Stimulated activated CD4-positive, alpha-beta T cell treated with anti-CD3 and anti-CD28 coated beads, Interleukin-12 subunit alpha, Interleukin-12 subunit beta, amount 100 ng/mL, for 24 hours (primary cell): ENCODE measurements at places on chromosomes 12 and 14.
A peak's percentile ranks its signal among the peaks of the same experiment; 100 is the strongest.

DNA sequence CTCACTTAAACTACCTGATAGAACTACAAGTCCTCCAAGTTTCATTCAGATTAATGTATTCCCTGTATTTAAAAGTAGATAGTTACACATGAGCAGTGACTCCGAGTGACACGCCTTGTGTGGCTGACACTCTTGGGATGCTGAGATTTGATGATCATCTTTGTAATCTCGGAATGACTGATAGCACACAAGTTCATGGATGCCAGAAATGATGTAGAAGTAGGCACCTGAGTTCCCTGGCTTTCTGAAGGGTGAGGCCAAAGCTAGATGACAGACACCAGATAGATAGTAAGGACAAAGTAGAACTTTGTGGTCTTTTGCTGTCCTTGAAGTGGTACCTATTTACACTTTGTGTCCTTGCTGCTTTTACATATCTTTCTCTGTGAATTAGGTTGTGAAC lies 491.2 kb downstream of the PCNX1 start:
- DNase-seq: no peak

DNA sequence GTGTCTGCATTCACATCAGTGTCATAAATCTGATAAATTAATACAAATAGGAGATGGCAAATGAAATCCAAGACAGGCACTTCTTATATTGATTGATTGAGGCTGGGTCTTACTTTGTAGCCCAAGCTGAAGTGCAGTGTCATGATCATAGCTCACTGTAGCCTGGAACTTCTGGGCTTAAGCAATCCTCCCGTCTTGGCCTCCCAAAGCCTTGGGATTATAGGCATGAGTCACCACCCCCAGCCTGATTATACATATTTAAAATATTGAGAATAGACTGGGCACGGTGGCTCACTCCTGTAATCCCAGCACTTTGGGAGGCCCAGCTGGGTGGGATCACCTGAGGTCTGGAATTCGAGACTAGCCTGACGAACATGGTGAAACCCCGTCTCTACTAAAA lies 51.3 kb downstream of the MARK3 start:
- DNase-seq: no peak

- no peak for DNase-seq
These were observed 29.7 kb downstream of the KTN1 start for GRCh38 chr14:55609681-55610080.

DNA sequence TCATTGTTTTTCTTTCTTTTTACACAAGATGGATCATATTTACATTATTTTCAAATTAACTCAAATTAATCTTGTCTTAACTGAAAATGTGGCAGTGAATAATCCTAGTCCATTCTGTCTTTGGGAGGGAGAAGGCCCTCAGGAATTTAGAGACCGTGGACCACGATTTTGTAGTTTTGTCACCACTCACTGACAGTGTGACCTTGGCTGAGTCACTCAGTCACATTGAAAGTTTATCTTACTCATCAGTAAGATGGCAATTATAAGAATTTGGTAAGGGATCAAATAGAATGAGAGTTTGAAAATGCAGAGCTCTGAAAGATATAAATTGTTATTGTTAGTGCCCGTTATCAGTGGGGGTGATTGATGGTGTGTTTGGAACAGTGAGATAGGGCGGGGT lies 16.4 kb downstream of the FOXJ2 start:
- DNase-seq: no peak

DNA sequence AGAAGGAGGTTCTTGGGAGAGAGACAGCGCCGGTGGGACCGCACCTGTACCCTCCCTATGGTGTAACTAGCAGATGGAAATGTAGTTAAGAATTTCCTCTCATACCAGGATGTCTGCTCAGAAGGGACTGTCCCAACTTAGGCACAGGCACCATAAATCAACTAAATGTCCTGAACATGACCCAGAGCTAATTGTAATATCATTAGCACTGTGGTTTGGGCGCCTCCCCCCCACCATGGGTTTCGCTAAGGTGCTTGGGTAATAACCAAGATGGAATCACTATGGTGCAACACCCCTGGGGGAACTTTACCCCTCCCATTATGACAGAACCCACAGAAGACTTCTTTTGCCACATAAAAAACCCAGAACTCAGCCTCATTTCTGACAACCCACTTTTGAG lies 15.9 kb downstream of the ZNF641 start:
- DNase-seq: peak; percentile 19

- no peak for DNase-seq
These were observed 24.2 kb upstream of the HIF1A start for GRCh38 chr14:61671082-61671481.

- DNase-seq: no peak
These were observed 5.7 kb downstream of the SLC8B1 start for GRCh38 chr12:113329022-113329790.

GRCh38 chr12:19048943-19049342 lies 80.6 kb upstream of the PLEKHA5 start:
- DNase-seq: no peak

GRCh38 chr14:32896979-32897697 lies 41.5 kb upstream of the NPAS3 start:
- DNase-seq: no peak

DNA sequence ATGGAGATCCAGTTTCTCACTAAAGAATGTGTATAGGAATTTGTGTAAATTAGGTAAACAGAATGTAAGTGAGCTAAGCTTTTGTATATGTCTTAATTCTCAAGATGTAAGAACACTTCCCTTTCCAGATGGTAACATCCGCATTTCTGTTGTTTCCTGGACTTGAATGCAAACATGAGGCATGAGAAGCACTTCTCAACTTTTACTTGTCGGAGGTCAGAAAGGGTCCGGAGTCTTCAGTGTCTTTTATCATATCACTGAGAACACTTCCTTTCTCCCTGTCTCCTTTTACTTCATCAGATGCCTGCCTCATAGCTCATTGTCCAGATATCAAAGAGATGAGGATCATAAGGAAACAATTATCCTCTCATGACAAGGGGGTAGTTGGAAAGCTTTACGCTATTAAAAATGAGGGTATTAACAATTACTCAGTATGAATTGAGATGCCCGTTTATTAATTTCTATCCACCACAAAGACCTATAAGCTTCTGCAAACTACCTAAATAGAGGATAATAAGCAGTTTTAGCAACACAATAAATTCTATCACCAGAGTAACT lies 214.1 kb upstream of the FLRT2 start:
- no peak for DNase-seq

DNA sequence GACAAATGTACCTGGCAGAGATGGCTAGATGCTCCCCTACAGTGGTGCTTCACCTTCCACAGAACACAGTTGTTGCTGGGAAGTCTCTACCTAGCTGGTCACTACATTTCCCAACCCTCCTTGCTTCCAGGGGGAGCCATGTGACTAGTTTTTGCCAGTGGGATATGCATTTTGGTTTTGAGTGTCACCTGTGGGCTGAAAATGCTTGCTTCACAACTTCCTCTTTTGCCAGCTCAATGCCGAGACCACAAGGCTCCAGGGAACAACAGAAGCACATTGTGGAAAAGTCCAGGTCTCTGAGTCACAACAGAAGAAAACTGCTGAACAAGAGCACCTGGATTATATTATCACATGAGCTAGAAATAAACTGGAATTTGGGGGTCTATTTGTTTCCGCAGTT lies 48.5 kb upstream of the ARHGAP5 start:
- DNase-seq: no peak

DNA sequence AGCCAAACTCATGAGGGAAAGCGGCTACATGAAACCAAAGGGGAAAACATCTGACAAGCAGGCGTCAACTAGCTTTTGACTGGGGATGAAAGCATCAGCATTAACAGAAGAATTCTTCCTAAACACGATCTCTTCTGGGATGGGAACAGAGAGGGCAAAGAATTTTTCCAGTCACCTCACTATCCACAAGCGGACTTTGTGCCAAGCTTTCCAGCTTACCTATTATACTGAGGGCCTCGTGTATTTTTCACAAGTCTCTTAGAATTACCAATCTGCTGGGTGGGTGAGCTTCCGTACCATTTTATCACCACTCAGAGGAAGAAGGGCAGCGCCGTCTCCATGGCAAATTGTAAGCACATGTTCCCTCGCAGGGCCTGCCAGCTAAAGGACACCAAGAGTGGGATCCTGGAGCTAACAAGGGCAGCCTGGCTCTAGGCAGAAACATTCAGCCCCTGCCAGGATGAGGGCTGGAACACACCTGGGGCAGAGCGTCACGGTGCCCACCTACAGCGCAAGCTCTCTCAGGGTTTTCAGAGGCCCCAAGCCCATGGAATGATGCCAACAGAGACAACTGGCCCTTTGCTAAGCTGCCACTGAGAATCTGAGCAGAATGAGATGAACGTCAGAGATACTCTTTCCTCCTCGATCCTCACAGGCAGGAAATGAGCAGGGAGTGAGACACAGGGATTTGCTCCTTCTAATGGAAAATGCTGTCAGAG lies 74.6 kb downstream of the CHGA start:
- no peak for DNase-seq

- no peak for DNase-seq
These were observed 27.3 kb downstream of the CLEC6A start for GRCh38 chr12:8483079-8483478.

DNA sequence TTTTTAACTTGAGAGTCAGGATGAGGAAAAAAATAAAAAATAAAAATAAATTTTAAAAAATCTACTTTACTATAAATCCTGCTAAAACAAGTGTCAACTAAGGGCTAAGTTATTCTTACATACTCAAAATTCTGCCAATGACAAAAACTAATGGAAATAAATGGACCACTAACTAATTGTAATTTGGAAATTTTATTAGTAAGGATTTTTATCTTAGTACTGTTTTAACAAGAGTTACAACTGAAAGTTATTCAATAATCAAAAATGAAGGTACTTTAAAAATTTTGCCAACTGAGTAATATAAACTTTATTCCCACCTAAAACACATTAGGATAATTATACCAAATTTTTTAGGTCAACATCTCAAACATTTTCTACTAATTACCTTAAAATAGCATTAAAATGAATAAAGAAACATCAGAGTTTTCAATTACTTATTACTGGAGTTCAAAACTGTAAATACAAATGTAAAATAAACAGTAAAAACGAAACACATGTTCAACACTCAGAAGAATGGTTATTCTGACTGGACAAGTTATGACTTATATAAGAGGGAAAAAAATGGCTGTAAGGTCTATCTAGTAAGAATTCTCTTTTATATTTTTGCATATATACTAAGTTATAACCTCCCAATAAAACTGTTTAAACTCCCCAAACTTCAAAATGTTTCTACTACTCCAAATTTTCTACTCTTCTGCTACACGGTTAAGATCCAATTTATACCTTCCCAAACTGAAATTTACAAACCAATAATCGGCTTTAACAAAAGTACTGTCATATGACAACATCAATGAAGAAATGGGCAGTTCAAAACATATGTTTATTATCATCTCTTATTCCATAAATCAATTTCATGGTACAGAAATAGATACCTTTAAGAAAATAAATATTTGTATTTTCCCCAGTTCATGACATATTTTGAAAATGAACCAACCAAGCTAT lies 2.7 kb downstream of the HECTD1 start:
- DNase-seq: no peak

- no peak for DNase-seq
These were observed 78.3 kb upstream of the METAP2 start for GRCh38 chr12:95395696-95396095.

DNA sequence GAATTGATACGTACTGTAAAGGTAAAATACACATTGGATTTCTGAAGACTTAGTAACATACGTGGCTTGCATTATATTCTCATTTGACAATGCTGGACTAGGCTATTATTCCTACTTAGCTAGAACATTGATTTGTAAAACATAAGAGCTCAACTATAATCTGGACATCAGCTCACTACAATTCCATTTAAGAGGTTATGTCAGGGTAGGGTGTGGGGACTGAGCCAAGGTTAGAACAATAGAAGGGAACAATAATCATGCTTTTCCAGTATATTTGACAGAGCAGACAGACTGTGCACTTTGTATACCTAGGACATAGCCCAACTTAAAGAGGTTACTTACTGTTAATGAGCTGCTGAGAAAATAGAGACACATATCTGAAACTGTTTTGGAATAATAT lies 10.8 kb downstream of the ZCRB1 start:
- DNase-seq: no peak

GRCh38 chr14:45135156-45135555 lies 574 bp upstream of the FANCM start:
- no peak for DNase-seq

DNA sequence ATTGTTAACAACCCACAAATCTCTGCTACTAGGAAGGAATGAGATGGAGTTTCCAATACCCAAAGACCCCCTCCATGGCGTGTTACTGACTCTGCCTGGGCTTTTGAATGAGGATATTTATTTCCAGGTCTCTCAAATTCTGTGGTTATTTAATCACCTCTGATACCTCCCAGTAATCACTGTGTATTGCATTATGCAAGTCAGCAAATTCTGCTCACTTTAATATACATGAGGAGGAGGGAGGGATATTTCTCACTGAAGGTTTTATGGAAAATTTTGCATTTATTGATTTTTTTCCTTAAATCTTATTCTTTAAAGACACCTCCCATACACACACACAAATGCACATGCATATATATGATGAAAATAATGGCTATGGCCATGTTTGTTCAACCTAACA lies 962.9 kb downstream of the VRK1 start:
- no peak for DNase-seq

GRCh38 chr12:113155646-113156045 lies 6.1 kb downstream of the CFAP73 start:
- DNase-seq: no peak
